ENCODE measurements at places on chromosomes 16 and 17. TPM values are rescaled to one million over a fixed set of nuclear protein-coding genes. Genes with fewer than 3 reads are reported as not detected.
A peak's percentile ranks its signal among the peaks of the same experiment; 100 is the strongest.

GRCh38 chr17:81009136-81009535, 17.5 kb downstream of the CHMP6 start:
- no peak for DNase-seq

DNA sequence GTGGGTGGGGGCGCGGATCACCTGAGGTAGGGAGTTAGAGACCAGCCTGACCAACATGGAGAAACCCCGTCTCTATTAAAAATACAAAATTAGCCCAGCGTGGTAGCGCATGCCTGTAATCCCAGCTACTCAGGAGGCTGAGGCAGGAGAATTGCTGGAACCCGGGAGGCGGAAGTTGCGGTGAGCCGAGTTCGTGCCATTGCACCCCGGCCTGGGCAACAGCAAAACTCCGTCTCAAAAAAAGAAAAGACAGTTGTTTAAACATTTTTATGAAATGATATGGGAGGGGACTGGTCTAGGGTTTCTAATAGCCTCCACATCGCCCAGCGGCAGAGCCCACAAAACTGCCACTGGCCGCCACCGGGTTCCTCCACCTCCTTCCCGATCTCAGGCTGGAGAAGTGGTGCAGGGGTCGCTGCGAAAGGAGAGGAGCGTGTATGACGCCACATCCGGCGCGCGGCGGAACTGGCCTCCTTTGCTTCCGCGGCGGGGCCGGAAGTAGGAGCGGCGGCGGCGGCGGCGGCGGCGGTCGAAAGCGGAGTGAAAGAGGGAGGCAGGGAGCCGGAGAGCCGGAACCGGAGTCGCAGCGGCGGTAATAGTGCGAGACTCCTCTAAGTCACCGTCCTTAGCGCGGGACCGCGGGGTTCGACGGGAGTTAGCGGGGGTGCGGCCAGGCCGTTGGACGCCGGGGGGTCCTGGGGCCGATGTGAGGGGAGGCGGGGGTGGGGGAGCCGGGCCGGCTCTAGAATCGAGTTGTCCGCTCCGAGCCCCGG, at the start of gene PPP4C:
TSS of gene PPP4C (plus strand) at position 492 of the 773 bp plus-strand sequence. CDS start 384 bp downstream, outside the sequence.
- DNase-seq = peak; percentile 78

- DNase-seq = no peak
Observed at GRCh38 chr17:67620636-67621035, 97.1 kb upstream of the NOL11 start.

GRCh38 chr16:87123356-87124001, 193.7 kb downstream of the C16orf95 start:
- DNase-seq = no peak

DNA sequence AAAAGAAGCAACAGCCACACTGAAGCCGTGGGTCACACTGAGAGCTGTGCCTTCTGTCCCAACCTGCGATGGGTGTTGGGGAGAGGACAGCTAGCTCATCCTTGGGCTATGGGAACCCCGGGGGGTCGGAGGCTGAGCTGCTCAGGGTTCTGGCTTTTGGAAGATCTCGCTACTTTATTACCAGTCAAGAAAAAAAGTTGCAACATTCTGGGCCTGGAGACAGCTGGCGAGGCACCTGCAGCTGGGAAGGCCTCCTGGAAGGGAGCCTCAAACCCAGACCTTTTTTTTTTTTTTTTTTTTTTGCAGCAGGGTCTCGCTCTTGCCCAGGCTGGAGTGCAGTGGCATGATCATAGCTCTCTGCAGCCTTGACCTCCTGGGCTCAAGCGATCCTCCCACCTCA, 24.9 kb downstream of the TPSD1 start:
- no peak for DNase-seq

GRCh38 chr17:73749337-73749823, 105.1 kb upstream of the SDK2 start:
- no peak for DNase-seq

Gene TMEM88
- 11.3 TPM for total RNA-seq

- DNase-seq = no peak
Observed at GRCh38 chr16:81127051-81127450, 30.9 kb upstream of the GCSH start.
